NCI-H1436 (cell line): ENCODE measurements at places on chromosomes 7 and 10.

- DNase-seq: no peak
Observed at GRCh38 chr7:129875745-129876411, 76.9 kb downstream of the UBE2H start.

DNA sequence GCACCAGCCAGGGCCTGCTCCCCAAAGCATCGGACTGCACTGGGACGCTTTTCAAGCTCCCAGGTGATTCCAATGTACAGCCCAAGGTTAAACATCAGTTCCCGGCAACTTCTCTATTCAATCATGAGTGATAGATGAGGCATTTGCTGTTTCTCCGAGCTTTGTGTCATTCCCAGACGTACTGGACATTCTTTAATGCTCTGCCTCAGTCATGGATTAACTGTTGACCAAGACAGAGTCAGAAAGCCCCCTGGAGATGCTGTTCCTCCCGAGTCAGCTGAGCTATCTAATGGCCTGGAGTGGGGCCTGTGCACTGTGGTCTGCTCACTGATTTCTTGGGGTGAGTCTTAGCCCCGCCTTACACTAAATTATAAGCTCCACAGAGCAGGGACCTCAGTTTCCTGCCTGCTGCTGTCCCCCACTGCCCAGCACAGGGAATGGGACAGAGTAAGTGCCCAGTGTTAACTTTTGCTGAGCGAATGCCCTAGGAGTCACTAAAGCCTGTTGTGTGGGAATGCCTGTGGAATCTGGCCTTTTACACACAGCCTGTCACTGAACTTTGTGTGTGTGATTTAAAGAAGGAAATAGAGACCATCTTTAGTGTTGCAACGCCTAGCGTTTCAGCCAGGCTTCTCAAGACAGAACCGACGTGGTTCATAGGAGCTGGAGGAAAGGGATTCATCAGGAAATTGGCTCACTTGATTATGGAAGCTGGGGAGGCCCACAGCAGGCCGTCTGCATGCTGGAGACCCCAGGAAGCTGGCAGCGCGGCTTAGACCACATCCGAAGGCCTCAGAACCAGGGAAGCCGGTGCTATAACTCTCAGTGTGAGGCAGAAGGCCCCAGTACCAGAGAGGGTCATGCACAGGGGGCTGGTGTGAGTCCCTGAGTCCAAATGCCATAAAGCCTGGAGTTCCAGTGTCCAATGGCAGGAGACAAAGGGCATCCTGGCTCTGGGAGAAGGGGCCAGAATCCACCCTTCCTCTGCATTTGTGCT is 29.3 kb upstream of the RNF32 start:
- DNase-seq: no peak

DNA sequence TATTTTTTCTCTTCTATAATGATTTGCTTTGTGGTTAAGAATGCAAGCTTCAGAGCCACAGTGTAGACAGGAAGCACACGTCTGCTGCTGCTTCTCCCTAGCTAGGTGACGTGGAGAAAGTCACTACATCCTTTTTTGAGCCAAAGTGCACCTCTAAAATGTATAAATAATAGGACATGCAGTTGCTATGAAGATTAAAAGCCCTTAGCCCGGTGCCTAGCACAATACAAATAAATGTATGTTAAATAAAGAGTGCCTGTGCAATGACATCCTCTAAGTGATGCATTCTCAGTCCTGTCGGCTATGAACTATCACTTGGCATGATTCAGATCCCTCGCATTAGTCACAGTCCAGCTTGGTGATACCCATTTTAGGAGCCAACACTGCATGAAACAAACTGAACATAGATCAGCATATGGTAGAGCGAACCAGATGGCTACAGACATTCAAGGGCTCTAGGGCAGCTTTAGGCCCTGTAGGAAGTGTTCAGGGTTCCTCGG is 4.8 kb upstream of the TRDMT1 start:
- no peak for DNase-seq

GRCh38 chr10:116536810-116537209 is 8.9 kb upstream of the PNLIP start:
- no peak for DNase-seq

DNA sequence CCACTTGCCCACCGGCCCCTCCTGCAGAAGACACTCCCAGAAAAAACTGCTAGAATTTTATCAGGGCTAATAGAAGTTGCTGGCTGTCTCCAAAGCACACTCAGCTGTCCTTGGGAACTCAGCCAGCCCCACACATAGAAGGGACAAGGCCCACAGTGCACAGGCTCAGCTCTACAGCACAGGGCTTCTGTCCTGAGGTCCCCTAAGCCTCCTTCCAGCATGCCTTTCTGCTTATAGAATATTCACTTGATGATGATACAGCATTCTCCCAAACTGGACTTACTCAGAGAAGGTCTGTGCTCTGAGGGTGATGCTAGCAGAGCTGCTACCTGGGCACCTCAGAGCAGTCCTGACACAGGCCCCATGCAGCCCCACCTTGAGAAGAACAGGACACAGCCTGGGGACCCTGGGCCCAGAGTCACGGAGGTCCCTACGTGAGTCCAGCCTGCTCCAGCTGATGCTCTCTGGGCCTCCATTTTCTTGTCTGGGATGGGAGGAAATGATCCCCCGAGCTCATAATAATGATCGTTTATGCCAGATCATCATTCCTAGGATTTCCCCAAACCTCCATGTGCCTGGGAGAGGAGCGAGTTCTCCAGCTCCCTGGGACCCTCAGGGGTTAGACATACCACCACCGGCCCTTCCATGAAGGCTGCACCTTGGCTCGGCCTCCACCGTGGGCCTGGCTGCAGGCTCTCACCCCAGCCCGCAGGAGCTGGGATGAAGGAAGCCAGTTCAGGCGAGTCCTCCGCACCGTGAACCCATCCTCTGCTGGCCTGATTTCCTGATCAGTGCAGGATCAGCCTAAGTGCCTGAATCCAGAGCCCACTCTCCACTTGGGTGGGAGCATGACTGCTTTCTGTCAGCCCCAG is 145.6 kb downstream of the ZNF248 start:
- DNase-seq: no peak

- no peak for DNase-seq
Observed at GRCh38 chr10:61478621-61479312, 25.6 kb upstream of the TMEM26 start.
